Hematopoietic multipotent progenitor cell treated with erythropoietin and hydrocortisone succinate and interleukin-3 and kit ligand, for 8 days (in vitro differentiated cells): ENCODE measurements at places on chromosomes 7 and 10.
A peak's percentile ranks its signal among the peaks of the same experiment; 100 is the strongest.

DNA sequence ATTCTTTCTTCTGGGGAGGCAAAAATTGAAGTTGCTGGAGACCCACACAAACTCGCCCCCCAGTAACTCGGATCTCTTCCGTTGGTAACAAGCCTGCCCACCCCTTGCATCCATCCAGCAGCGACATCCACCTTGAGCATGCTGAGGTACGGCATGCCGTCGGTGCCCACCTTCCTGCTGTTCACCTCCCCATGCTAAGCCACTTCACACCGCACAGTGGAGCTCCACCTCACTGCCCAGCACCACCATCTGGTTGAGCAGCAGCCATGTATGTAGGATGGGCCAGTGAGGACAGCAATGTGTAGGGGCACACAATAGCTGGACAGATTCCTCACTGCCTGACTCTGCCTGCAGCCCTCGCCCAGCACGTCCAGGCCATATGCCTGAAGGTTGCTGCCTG is 138.1 kb upstream of the ZNF92 start:
- no peak for DNase-seq

- DNase-seq, result peak; percentile 23
These were observed 83.7 kb downstream of the USP6NL start for GRCh38 chr10:11527691-11528255.

GRCh38 chr10:24307116-24307515 is 98.2 kb downstream of the KIAA1217 start:
- DNase-seq, result no peak

GRCh38 chr10:99711129-99711719 is 20.7 kb downstream of the COX15 start:
- peak; percentile 84 for DNase-seq

DNA sequence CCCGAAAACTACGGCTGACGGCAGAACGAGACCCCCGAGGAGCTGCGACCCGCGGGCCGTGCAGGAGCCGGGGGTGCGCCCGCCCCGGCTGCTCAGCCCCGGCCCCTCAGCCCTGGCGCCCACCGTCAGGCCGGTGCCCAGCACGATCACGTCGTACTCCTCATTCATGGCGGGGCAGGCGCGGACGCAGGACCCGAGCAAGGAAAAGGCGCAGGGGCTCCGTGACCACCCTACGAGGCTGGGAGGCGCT is 218 bp downstream of the GDI2 start:
- no peak for DNase-seq

GRCh38 chr10:96721207-96721572 is 876 bp upstream of the PIK3AP1 start:
- DNase-seq, result no peak

DNA sequence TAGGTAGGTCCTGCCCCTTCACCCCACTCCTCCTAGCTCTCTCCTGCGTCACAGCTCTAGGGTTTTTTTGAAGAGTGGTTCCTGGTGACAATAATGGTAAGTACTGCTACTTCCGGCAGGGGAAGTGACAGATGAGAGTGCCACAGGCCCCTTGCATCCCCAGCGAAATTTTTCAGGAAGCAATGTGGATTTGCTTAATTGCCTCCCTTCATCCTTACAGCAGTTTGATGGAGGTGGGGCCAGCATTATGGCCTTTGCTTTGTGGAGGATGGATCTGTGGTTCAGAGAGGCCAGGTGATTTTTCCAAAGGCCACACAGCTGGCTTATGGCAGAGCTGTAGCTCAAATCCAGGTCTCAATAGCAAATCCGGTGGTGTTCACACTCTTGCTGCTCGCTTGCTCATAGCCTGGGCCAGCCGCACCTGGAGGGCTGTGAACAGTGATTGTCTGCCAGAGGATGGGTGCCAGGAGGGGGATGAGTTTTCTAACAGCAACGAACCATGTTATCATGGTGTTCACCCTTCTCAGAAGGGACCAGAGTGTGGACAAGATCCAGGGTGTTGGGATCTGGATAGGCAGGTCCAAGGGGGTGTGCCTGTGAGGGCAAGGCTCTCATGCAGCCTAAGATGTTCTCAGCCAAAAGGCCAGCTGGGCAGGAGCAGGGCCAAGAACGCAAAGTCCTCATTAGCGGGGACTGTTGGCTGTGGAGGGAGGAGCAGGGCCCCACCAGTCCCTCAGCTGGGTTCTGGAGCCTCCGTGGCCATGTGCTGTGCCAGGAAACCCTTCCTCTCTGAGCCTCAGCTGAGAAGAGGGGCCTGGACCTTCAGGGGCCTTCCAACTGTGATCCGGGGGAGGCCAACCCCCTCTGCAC is 89.0 kb downstream of the EMX2 start:
- no peak for DNase-seq

DNA sequence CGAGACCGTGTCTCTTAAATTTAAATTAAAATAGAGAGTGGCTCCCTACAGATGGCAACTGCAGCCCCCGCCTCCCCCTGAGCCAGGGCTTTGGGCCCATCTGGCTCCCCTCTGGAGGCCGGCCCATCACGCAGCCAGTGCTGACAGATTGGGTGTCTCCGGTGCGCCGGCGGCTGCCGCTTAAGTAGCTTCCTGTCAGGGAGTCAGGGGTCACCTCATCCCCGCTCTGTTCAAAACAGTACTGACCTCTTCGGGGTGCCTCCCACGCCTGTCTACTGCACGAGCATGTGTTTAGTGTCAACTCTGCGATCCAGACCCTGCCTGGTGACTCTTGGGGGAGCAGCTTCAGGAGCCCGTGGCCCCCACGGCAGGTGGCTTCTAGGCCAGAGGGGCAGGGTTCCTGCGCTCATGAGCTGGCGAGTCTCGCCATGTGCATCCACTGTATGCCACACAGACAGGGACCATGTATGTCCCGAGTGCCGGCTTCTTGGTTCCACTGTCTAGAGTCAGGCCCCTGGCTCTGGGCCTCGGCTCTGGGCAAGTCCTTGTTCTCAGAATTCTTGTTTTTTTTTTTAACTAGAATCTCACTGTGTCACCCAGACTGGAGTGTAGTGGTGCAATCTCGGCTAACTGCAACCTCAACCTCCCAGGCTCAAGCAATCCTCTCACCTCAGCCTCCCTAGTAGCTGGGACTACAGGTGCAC is 36.1 kb downstream of the KCTD7 start:
- no peak for DNase-seq

DNA sequence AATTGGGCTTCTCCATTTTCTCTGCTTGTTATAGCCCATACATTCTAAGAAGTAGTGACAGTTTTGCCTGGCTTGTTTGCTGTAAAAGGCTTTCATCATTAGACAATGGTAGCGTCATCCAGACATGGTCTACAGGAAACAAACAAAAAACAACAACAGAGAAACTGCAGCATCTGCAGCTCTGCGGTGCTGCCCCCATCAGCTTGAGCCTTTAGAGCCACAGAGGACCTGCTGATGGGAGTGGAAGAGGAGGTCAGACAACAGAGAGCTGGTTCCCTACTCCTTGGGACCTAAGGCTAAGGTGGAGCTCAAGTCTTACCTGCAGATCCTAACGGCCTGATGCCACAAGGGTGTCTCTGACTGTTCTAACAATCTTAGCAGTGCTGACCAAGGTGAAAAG is 3.1 kb downstream of the INA start:
- no peak for DNase-seq

GRCh38 chr10:31340343-31340742 is 21.3 kb downstream of the ZEB1 start:
- DNase-seq, result no peak

- no peak for DNase-seq
These were observed 45.4 kb upstream of the MACROH2A2 start for GRCh38 chr10:70007116-70007820.

- DNase-seq, result no peak
These were observed 83.3 kb downstream of the PAX2 start for GRCh38 chr10:100828738-100829096.

GRCh38 chr7:77461246-77461645 is 45.1 kb upstream of the GSAP start:
- DNase-seq, result no peak

GRCh38 chr7:73578342-73579128 is at the start of gene TBL2:
Gene TBL2 (minus strand): TSS chr7:73578579. CDS start chr7:73578549, 30 bp downstream.
- DNase-seq, result peak; percentile 98

- no peak for DNase-seq
These were observed 24.6 kb downstream of the NT5C2 start for GRCh38 chr10:103168438-103168837.

- peak; percentile 19 for DNase-seq
These were observed 12.3 kb upstream of the OPN4 start for GRCh38 chr10:86642021-86642420.
